ENCODE measurements at places on chromosomes 6 and 20.

DNA sequence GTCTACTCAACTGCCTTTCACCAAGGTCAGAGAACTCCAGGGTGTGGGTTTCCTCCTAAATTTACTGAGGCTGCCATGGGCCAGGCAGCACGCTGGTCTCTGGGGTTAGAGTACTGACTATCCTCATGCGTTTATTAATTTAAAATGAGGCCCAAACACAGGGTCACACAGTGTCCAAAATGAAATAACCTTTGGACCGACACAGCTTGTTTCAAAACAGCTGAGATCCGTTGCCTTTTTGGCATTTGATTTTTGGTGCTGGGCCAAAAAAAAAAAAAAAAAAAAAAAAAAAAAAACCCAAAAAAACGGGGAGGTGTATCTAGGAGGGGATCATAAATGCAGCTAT, 14.6 kb upstream of the TOX2 start:
- DNase-seq = no peak

GRCh38 chr20:59221049-59221706, 57.6 kb downstream of the ZNF831 start:
- no peak for DNase-seq

DNA sequence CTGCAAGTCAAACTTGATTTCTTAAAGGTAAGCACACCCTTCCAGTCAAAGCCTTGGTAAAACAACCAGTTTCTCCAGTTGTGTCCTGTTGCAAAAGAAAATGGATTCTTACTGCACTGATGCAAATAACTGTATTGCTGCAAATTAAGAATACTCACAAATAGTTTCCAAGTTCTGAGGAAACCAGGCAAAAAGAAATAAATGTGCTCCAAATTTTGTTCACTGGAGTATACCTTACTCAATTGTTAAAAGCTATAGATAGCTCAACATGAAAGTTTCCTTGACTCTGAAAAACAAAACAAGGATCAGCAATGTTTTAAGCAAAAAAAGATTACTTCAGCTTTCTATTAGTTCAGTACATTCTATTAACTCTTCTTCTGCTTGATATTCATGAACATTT, 75.2 kb downstream of the SLC16A10 start:
- DNase-seq = peak; percentile 9

DNA sequence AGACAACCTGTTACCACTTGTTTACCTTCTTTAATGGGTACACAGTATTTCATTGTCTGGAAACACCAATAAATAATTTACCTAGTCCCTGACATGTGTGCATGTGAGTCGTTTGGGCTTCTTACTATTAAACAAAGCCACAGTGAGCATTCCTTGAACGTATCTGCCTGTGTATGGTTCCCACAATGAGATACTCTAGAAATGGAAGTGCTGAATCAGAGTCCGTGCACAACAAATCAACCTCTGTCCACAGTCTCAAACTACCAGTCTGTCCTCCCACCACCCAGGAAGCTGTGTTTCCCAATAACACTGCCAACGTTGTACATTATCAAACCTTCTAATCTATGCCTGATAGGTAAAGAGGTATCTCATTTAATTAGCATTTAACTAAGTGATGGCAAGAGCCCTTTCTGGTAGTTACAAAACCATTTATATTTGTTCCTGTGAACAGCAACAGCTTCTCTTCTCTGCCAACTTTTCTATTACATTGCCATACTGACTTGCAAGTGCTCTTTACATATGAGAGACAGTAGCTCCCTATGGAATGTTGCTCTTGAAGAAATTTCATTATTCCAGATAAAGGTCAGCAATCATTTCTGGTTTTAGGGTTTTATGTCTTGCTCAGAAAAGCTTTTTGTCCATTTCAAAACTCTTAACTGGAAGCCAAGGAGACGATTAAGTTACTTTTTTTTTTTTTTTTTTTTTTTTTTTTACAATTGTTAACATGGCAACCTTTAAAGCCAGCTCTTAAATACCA, 14.7 kb downstream of the JAG1 start:
- DNase-seq = no peak

GRCh38 chr6:20777801-20778200, 243.5 kb downstream of the CDKAL1 start:
- DNase-seq = no peak

- DNase-seq = no peak
Observed at GRCh38 chr6:128397996-128398395, 122.4 kb downstream of the PTPRK start.

GRCh38 chr6:10163203-10163962, 251.5 kb downstream of the TFAP2A start:
- DNase-seq = peak; percentile 50

- DNase-seq = peak; percentile 54
Observed at GRCh38 chr6:118739696-118740353, 88.4 kb upstream of the CEP85L start.

GRCh38 chr20:54061101-54061881, 9.1 kb downstream of the BCAS1 start:
- no peak for DNase-seq

DNA sequence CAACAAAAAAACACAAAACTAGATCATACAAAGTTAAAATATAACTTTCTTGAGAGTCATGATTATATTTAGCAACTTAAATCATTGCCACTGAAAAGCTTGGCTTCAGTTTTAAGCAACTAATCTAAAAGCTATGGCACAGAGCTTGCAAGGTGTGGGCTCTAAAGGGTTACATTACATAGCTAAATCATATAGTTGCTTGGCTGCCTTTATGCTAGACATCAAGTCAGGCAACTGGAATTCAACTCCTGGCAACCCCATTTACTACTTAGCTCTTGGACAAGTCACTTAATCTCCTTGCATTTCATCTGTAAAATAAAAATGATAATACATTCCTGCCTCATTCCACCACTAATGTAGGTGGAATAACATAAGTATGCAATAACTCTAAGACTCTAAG, 40.9 kb upstream of the GCM1 start:
- DNase-seq = no peak

DNA sequence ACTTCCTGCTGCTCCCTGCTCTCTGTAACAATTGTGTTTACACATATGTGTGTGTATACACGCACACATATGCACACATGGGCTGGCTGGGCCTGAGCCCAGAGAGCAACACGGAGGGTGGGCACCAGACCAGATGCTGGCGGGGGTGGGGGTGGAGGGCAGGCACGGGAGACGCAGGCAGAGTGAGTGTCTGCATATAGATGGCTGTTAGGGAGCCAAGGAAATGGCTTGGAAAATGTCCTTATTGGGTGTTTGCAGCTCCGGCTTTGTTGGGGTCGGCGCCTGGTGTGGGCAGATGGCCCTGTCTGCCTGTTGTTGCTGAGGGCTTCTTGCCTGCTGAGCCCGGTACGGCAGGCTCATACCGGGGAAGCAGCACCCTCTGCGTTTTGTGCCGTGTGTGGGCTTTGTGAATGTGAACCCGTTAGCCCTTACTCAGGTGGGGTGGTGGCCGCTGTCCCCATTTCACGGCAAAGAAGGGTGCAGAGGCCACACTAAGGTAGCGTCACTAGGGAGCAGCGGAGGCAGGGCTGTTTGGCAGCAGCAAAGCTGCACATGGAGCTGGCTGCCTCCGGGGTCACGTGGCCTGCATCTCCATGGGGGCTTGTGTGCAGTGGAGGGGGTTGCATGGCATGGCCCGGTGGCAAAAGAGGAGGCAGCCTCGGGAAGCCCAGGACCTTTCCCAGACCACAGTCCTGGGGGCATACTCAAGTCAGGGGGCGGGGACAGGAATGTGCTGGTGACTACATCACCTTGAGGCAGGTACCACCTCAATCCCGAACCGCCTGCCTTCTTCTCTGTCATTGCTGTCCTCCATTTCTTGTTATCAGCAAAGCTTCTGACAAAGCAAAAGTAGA, 47.4 kb upstream of the SRF start:
- peak; percentile 70 for DNase-seq

GRCh38 chr6:168025831-168026710, 28.6 kb downstream of the KIF25 start:
- DNase-seq = no peak

DNA sequence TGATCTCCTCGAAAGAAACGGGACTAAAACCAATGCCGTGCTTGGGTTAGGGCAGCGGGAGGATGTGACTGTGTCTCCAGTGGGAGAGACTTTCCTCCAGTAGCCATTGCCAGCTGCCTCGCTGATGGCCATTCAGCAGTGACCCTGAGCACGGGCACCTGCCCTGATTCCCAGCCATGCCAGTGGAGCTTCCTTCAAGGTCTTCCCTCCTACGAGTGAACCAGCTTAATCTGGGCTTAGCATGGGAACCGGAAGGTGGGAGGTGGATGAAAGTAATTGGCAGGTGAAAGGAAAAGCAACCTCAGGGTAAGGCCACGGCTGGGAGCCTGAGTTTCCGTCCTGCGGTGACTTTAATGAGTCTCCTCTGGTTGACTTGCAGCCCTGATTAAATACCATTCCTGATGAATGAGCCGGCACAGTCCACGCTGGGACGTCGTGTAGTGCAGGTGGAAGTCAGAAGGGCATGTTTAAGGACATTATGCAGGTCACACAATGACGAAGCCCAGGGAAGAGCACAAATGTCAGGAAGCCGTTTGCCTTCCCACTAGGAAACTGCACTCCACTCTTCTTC, 813.5 kb downstream of the QKI start:
- no peak for DNase-seq

GRCh38 chr6:26216886-26217713, 129.9 kb downstream of the HFE start:
- DNase-seq = no peak

DNA sequence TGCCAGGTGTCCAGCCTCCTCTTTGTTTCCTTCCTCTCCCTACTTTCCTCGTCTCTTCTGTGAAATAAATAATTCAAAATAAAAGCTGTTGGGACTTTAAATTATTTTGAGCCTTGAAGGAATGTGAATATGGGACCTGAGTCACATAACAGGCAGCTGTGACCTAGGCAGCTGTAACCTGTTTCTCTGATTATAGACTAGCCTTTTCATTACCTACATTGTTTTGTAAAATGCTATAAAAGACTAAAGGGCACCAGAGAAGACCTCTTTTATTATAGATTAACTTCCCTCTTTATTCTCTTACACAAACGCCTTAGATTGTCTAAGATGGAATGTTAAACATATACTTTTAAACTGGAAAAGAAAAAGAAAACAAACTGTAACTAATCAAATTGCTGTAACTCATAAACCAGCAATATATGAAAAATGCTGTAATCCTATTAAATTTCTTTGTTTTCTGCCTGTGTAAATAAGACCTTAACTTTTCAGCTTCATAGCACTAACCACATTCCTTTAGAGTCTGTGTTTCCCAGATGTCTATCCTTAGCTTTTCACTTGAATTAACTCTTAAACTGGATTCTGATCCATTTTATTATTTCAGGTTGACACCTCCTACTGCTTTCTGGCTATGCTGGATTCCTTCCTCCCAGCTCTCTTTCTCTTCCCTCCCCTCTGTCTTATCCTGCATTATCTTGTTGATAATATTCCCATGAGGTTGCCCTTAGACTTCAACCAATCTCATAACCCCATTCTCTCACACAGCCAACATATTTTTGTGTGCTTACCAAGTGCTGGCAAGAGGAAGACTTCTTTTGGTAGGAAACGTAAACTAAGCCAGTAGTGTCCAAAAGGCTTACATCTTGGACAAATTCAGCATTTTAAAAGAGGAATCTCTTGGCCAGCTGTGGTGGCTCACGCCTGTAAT, 69.2 kb downstream of the TPD52L1 start:
- no peak for DNase-seq

DNA sequence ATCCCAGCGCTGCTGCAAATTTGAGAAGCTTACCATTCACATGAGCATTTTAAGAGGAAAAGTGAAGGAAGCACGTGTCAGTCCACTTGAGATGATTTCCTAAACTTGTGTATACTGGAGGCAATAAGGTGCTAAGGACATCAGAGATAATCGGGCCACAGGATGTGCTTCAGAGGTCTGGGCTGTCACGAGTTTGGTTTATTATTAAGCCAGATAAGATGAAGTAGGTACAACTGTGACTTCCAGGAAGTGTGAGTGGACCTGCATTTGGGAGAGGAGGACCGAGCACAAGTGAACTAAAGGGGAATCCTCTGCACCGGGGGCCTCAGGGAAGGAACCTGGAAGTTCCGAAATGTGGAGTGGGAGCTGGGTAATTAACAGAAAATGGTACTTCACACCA, 1.4 kb downstream of the SAMD5 start:
- peak; percentile 37 for DNase-seq

- no peak for DNase-seq
Observed at GRCh38 chr20:63457737-63458136, 14.7 kb downstream of the KCNQ2 start.

DNA sequence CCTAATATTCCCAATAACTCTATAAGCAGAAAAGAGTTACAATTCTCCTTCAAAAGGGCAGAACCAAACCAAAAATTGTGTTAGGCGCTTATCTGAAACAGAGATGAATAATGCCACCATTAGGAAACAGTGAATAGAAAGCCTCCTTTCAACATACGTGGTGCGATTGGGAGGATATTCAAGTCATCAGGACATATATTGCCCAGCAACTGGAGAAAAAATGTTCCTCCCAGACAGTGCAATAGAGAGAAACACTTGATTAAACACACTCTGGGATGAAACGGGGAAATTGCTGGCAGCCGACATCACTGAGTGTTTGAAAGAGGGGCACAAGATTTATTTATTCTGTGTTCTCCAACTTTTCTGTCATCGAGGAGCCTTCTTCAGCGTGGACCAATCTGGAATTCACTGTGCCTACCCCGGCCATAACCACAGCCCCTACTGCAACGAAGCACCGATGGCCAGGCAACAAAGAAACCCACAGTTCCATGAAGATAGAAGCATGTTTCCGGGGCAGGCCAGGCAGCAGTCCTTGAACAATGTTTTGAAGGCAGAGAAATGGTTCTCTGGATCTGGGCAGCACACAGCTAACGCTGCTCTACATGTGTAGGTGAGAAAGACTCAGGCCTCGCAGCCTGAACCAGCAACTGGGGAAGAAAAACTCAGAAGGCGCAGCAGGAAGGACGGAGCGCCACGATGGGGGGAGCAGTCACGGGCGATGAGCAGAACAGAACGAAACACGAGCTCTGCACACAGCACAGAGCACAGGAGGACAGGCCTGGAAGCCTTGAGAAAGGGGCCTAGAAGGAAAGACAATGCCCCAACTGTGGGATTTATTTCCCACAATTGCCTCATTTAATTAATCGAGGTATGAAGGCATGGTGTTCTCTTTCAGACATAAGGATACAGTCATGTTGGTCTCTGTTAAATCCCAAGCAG, 234.2 kb upstream of the FOXQ1 start:
- no peak for DNase-seq

GRCh38 chr20:24615353-24615752, 145.9 kb downstream of the SYNDIG1 start:
- DNase-seq = no peak

DNA sequence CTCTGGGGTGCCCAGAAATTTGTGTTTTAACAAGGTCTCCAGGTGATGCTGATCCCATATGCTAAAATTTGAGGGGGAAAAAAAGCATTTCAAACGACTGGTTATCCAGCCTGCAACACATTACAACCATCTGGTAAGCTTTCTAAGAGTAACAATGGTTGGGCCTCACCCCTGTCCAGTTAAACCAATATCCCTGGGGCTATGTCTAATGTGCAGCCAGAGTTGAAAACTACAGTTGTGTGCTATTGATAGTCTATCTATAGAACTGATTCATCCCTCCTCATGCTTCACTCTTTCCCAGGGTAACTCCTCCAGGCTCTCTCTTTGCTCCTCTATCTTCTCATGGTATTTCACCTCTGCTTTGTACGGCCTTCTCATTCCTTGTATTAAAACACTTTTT, 458.3 kb downstream of the MMUT start:
- DNase-seq = no peak

Measured in eye (tissue), 1 donor.